T-helper 17 cell (primary cell): ENCODE measurements at places on chromosomes 1 and 21. TPM values are rescaled to one million over a fixed set of nuclear protein-coding genes. Genes with fewer than 3 reads are reported as not detected.

- H3K27ac ChIP-seq, result no peak overlapping the region
- peaks cover 4% of the 10 kb centered on the region for H3K36me3 ChIP-seq
- no peak for DNase-seq
- H3K4me1 ChIP-seq, result peaks cover 4% of the 10 kb centered on the region
These were observed 33.5 kb downstream of the CFAP57 start for GRCh38 chr1:43205671-43206070.

DNA sequence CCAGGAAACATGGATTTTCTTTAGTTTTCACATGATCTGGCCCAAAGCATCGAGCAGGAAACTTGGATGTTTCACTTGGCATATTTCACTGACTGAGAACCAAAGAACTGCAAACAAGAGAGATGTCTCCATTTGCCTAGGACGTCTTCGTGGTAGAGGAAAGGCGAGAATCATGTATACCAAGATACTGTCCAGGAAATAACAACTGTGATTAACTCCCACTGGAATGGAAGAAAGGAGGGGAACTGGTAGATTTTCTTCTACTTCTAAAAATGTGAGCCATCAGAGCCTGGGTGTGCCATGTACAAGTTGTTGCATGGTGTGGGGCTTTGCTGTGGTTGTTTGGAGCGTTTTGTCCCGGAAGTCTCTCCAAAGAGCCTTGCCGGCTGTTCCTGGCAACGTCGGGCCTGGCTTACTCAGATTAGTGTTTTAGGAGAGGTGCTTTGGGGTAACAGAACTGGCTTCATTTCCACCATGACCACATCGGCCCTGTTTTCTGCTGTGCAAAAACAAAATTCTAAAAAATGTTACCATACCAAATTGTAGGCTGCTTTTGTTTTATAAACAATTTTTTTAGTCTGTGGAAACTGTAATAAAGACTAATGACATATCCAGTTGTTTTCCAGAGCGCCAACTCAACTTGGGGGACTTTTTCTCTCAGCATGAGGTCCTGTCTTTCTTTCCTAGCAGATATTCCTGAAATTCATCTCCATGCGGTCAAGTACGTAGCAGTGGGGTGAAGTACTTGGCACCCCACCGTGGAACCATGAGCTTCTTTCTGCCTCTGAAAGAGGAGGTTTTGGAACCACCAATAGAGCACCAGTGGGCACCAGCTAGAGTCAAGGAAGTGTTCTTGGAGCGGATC, 118.3 kb downstream of the TM2D1 start:
- no peaks in the 10 kb centered on the region for H3K4me1 ChIP-seq
- no peaks in the 10 kb centered on the region for H3K36me3 ChIP-seq
- H3K4me3 ChIP-seq, result no peak overlapping the region

DNA sequence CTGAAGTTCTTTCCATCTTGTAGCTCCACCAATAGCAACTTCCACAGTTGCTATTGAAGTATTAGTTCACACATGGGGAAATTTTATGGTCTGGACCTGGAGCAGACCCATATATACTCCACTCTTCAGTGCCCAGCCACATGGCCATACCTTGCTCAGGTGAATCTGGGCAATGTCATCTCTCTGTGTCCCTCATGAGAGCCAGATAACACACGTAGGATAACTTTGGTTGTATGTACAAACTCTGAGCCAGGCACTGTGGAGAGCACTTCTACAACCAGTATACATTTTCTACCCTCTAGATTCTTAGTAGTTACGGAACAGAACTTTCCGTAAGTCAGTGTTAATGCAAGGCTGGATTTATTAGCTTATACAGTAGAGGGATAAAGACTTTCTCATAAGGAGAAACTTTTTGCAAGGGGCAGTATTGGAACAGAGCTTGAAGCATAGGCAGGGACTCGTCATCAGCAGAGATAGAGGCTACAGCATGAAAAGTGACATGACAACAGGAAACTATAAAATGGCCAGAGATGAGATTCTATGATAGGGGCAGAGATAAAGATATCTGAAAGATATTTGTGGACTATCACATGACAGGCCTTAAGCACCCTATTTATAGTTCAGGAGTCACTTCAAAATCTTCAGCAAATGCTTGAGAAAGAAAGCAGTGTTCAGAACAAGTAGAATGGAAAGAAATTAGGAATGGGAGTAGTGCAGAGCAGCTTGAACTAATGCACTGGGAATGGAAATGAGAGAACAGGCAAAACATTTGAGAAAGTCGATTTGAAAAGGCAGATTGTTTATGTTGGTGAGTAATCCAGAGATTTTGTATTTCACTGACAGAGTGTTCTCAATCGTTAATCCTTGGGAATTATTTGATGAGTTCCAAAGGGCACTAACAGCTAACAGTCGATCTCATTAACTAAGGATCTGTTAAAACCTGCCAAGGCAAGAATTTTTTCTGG, 481.8 kb downstream of the USP25 start:
- H3K4me1 ChIP-seq, result no peaks in the 10 kb centered on the region
- no peaks in the 10 kb centered on the region for H3K36me3 ChIP-seq
- DNase-seq, result no peak
- H3K27ac ChIP-seq, result no peak overlapping the region

GRCh38 chr1:74436078-74436477, 76.3 kb downstream of the LRRC53 start:
- no peak overlapping the region for H3K4me3 ChIP-seq
- no peaks in the 10 kb centered on the region for H3K4me1 ChIP-seq
- no peak for DNase-seq
- peaks cover 2% of the 10 kb centered on the region for H3K36me3 ChIP-seq
- H3K27ac ChIP-seq, result no peak overlapping the region

DNA sequence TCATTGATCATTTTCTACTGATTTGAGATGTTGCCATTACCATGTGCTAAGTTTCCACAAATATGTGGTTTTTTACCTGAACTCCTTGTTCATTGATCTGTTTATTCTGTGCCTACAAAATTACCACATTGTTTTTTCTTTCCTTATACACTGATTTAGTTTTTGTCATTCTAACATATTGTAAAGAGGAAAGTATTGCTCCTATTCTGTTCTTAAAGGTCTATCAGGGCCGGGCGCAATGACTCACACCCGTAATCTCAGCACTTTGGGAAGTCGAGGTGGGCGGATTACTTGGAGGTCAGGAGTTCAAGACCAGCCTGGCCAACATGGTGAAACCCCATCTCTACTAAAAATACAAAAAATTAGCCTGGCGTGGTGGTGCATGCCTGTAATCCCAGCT, 75.1 kb downstream of the CAMTA1 start:
- peaks cover 7% of the 10 kb centered on the region for H3K36me3 ChIP-seq
- H3K4me1 ChIP-seq, result peaks cover 37% of the 10 kb centered on the region
- H3K27ac ChIP-seq, result no peak overlapping the region
- H3K4me3 ChIP-seq, result no peak overlapping the region
- no peak for DNase-seq
- no peaks in the 10 kb centered on the region for H3K27me3 ChIP-seq

DNA sequence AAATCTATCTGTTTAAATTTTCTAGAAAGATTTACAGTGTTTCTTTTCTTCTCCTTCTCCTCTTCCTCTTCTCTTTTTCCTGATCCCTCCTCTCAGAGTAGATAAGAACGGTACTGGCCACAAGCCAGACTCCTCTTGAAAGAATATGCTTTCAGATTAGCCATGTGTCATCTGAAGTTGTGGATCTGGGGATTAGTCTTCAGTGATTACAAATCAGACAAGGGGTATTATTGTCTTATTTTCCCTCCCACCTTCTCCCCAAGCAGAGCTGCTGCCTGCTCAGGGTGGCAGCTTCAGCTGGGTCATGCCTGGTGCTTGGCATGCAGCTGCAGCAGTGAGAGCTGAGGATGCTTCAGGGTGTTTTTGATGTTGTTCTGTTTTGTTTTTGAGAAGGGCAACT, 42.7 kb downstream of the SGIP1 start:
- H3K27ac ChIP-seq, result no peak overlapping the region
- no peak overlapping the region for H3K4me3 ChIP-seq
- H3K36me3 ChIP-seq, result no peaks in the 10 kb centered on the region
- no peak for DNase-seq
- no peaks in the 10 kb centered on the region for H3K4me1 ChIP-seq
- H3K27me3 ChIP-seq, result peaks cover 58% of the 10 kb centered on the region

DNA sequence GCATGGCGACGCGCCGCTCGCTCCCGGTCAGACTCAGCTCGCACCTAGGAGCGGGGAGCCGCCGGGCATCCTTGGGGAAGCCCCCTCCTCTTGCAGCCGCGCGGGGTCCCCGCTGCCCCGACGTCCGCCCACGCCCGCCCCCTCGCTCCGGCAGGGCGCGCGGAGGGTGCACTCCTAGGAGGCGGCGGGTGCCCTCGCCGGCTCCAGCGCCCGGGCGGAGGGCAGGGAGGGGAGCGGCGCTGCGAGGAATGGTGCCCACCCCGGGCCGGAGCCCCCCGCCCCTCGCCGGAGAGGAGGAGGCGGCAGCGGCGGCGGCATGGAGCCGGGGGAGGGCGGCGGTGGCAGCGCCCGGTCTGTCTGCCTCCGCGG, 488 bp downstream of the FAM78B start:
- no peak overlapping the region for H3K4me3 ChIP-seq
- peaks cover 4% of the 10 kb centered on the region for H3K4me1 ChIP-seq
- no peak overlapping the region for H3K27ac ChIP-seq
- no peak for DNase-seq
- H3K36me3 ChIP-seq, result no peaks in the 10 kb centered on the region

DNA sequence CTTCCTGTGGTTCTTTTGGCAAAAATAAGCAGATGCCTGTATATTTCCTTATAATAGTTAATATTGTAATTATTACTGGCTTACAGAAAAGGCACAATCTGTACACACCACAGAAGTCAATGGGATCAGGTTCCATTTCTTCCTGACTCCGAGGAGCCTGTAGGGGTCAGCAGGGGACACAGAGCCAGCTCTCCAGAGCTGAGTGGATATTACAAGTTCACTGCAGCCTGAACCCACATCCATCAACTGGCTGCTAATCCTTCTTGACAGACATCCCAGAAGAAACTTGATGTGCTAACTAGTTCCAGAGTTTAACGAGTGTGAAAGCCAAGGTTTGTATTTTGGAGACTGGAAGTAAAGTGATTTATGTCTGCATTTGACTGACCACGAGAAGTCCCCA, 203.8 kb downstream of the LMX1A start:
- H3K4me1 ChIP-seq, result peaks cover 2% of the 10 kb centered on the region
- H3K27ac ChIP-seq, result no peak overlapping the region
- no peak for DNase-seq
- no peak overlapping the region for H3K4me3 ChIP-seq

DNA sequence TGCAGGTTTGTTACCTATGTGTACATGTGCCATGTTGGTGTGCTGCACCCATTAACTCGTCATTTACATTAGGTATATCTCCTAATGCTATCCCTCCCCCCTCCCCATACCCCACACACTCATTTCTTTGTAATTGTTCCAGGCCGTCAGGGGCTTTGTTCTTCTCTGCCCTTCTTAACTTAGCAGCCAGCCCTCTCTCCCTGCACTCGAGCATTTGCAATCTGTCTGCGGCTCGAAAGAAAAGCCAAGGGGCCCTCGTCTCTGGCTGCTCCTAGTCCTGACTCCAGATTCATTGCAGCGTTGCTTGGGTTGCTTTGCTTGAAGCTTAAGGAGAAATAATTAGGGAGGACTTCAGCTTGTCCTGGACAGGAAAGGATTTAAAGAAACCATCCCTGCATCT, 85.7 kb downstream of the ATP1A1 start:
- no peak for DNase-seq
- H3K4me3 ChIP-seq, result no peak overlapping the region
- peaks cover 2% of the 10 kb centered on the region for H3K36me3 ChIP-seq

DNA sequence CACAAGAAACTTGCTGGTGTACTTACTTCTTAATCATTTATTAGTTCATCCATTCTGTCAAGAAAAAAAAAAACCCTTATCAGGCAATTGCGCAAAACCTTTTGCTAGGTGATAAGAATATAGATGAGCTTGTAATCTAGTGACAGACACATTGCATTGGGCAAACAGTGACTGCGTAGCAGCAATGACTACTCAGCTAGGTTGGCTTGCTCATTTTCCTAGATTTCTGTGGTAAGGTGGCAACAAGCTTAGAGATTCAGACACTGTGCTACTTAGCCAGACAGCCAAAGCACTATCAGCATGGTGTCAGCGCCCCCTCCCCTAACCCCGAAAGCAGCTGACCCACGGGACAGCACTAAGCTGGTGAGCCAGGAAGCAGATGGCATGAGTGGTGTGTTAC, 203.1 kb downstream of the BARHL2 start:
- H3K27ac ChIP-seq, result no peak overlapping the region
- DNase-seq, result no peak
- H3K4me1 ChIP-seq, result no peaks in the 10 kb centered on the region
- H3K4me3 ChIP-seq, result no peak overlapping the region
- H3K27me3 ChIP-seq, result no peaks in the 10 kb centered on the region
- H3K36me3 ChIP-seq, result no peaks in the 10 kb centered on the region

GRCh38 chr1:17475752-17476151, 36.3 kb upstream of the RCC2 start:
- DNase-seq, result no peak
- H3K36me3 ChIP-seq, result no peaks in the 10 kb centered on the region
- H3K27me3 ChIP-seq, result peaks cover 5% of the 10 kb centered on the region
- no peak overlapping the region for H3K27ac ChIP-seq
- H3K4me3 ChIP-seq, result no peak overlapping the region
- no peaks in the 10 kb centered on the region for H3K4me1 ChIP-seq

The CD5L gene
- total RNA-seq, result not detected

The PALMD gene
- total RNA-seq, result not detected

The MROH9 gene
- total RNA-seq, result not detected

The KLHDC7A gene
- not detected for total RNA-seq

The LIX1L gene
- 44.1 TPM for total RNA-seq

The RGS21 gene
- total RNA-seq, result not detected
